ENCODE measurements at places on chromosomes 4 and X. TPM values are rescaled to one million over a fixed set of nuclear protein-coding genes. Genes with fewer than 3 reads are reported as not detected.

GRCh38 chrX:123481913-123482851, 250.7 kb downstream of the THOC2 start:
- no peaks in the 10 kb centered on the region for H3K27me3 ChIP-seq
- no peak for DNase-seq

- H3K27me3 ChIP-seq, result no peaks in the 10 kb centered on the region
- H3K36me3 ChIP-seq, result no peaks in the 10 kb centered on the region
- no peak overlapping the region for H3K27ac ChIP-seq
- no peak overlapping the region for H3K4me3 ChIP-seq
- no peaks in the 10 kb centered on the region for H3K4me1 ChIP-seq
Measured at GRCh38 chr4:87910795-87911194, 64.7 kb upstream of the SPP1 start.

GRCh38 chr4:55539658-55540057, 7.1 kb downstream of the CLOCK start:
- no peaks in the 10 kb centered on the region for H3K36me3 ChIP-seq
- no peak overlapping the region for H3K4me3 ChIP-seq
- no peaks in the 10 kb centered on the region for H3K27me3 ChIP-seq

- H3K27ac ChIP-seq, result no peak overlapping the region
- H3K36me3 ChIP-seq, result no peaks in the 10 kb centered on the region
- no peak overlapping the region for H3K4me3 ChIP-seq
- DNase-seq, result no peak
Measured at GRCh38 chrX:68669094-68669860, 21.8 kb downstream of the STARD8 start.

GRCh38 chr4:158371158-158371557, 150.5 kb upstream of the RXFP1 start:
- no peak for DNase-seq
- no peaks in the 10 kb centered on the region for H3K36me3 ChIP-seq
- no peak overlapping the region for H3K4me3 ChIP-seq

DNA sequence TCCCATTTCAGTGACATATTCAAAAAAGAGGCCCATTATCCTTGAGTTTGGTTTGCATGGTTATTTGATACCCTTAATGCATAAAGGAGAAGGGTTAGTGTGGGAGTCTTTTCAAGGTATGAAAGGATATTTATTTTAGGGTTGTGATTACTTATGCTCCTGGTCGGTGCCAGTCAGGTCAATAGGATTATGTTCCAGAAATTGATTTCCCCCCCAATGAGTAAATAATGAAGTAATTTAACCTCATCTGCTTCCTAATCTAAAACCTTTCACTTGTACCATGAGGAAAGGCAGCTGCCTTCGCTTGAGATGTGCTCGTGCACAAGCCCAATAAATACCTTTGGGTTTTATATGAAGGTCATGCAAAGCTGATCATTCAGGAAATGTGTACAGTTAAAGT, 55.0 kb upstream of the NR0B1 start:
- H3K4me1 ChIP-seq, result no peaks in the 10 kb centered on the region
- no peaks in the 10 kb centered on the region for H3K27me3 ChIP-seq
- H3K27ac ChIP-seq, result no peak overlapping the region
- DNase-seq, result no peak

Gene ZNF674
- total RNA-seq, result 4.0 TPM

Gene SHROOM3
- total RNA-seq, result 160 TPM

Gene DUX4
- total RNA-seq, result not detected

Gene SHOX
- total RNA-seq, result 0.12 TPM

All from colonic mucosa (tissue), 4 donors.